A673 (cell line): ENCODE measurements at places on chromosomes 12 and 14. TPM values are rescaled to one million over a fixed set of nuclear protein-coding genes. Genes with fewer than 3 reads are reported as not detected.

DNA sequence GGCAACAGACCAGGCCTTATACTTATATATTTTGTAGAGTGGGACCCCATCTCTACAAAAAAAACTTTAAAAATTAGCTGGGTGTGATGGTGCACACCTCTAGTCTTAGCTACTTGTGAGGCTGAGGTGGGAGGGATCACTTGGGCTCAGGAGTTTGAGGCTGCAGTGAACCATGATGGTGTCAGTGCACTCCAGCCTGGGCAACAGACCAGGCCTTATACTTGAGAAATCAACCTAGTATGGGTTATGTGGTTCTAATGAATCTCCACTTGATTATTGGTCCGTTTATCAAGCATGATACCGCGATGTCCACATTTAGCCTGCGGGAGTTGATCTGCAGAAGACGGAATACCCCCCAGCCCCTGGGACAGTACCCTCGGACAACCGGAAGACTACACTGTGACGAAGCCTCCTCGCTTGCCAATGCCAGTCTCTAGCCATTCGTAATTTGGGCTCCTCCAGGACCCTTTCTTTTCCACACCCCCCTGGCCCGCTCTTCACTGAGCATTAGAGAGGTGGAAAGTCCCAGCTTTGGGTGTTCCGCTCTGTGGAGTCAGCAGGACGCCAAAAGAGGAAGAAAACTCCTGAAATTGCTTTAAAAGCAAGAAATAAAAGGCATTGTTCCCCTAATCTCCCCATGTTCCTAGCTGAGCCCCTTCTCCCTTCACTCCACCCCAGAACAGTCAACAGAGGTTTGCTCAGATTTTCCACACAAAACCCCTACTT is 19.4 kb downstream of the LTBP2 start:
- no peaks in the 10 kb centered on the region for H3K27me3 ChIP-seq
- H3K36me3 ChIP-seq, result no peaks in the 10 kb centered on the region
- no peak overlapping the region for H3K4me3 ChIP-seq
- H3K27ac ChIP-seq, result no peak overlapping the region

The TNFRSF1A gene
- total RNA-seq, result 82.6 and 91.5 TPM in 2 replicates

DNA sequence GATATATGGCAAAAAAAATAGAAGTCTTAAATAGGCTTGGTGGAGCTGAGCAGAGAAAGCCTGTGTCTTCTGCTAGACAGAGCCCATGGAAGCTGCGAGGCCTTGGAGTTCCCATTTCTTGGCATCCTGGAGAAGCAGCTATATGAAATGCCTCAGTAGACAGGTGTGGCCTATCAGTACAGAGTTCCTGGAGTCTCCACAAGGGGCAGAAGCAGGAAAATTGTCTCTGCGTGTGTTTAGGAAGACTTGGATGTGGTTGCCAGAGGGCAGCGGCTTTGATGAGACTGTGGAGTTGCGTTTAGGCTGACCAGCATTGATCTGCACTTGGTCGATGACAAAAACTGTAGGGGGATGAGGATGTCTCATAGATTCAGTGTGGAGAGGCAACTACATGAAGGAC is 334.5 kb upstream of the SEL1L start:
- no peak overlapping the region for H3K4me3 ChIP-seq
- H3K27me3 ChIP-seq, result no peaks in the 10 kb centered on the region
- no peaks in the 10 kb centered on the region for H3K36me3 ChIP-seq
- H3K27ac ChIP-seq, result no peak overlapping the region
- no peaks in the 10 kb centered on the region for H3K4me1 ChIP-seq
- no peak for DNase-seq

The EIF2S1 gene
- 236 and 302 TPM in 2 replicates for total RNA-seq

DNA sequence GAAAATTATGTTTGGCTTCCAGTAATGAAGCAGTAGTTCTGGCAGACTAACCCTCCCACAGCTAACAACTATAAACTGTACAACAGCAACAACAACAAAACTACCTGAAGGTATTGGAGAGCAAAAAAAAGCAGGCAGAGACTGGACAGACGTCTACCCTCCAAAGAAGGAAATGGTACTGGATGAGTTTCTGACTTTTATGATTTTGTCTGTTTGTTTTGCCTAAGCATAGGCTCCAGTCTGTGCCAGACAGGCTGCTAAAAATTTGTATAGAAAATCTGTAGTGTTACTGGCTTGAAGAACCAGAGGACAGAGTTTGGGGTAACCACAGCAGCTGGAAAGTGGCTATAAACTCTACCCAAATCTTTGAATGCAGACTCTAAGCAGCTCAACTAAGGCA is 131.3 kb downstream of the SLC25A47 start:
- H3K27ac ChIP-seq, result no peak overlapping the region
- H3K4me1 ChIP-seq, result no peaks in the 10 kb centered on the region
- H3K4me3 ChIP-seq, result no peak overlapping the region
- DNase-seq, result no peak
- H3K27me3 ChIP-seq, result no peaks in the 10 kb centered on the region

The EXOC3L4 gene
- not detected in 2 replicates for total RNA-seq

DNA sequence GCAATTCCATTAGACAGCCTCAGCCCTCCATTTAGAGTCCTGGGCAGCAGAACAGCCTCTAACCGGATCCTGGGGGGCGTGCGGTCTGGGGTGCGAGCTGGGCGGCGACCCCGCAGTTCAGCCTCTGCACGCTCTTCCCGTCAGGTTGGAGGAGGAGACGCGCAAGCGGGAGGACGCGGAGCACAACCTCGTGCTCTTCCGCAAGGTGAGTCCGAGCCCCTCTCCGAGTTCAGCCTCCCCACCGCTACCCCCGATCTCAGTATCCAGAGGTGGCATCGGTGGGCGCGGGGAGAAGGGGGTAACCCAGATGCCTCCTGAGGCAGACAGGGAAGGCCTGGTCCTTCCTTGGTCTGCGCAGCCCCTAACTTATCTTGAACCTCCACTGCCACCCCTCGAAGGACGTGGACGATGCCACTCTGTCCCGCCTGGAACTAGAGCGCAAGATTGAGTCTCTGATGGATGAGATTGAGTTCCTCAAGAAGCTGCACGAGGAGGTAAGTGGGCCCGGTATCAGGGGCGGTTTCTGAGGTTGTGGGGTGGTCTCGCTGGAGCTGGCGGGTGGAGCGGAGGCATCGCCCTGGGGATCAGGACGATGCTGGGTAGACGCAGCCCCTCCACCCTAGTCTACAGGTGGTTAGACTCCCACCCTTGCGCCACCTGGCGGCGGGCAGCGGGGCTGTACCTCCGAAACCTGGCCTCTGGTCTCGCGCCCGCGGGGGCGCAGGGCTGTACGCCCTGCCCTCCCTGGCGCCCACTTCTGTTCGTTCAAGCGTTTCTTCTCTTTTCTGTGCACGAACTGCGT is 1.3 kb downstream of the PRPH start:
- no peak overlapping the region for H3K4me3 ChIP-seq
- H3K4me1 ChIP-seq, result peaks cover 17% of the 10 kb centered on the region
- no peaks in the 10 kb centered on the region for H3K27me3 ChIP-seq
- H3K27ac ChIP-seq, result no peak overlapping the region

The GLIPR1L1 gene
- total RNA-seq, result not detected in 2 replicates

GRCh38 chr12:55448825-55449224 is 4.9 kb downstream of the OR6C2 start:
- no peak overlapping the region for H3K27ac ChIP-seq
- no peak for DNase-seq
- no peaks in the 10 kb centered on the region for H3K36me3 ChIP-seq
- no peak overlapping the region for H3K4me3 ChIP-seq
- H3K4me1 ChIP-seq, result no peaks in the 10 kb centered on the region
- peaks cover 61% of the 10 kb centered on the region for H3K27me3 ChIP-seq

- H3K36me3 ChIP-seq, result no peaks in the 10 kb centered on the region
- H3K4me3 ChIP-seq, result no peak overlapping the region
- DNase-seq, result no peak
- no peaks in the 10 kb centered on the region for H3K4me1 ChIP-seq
Observed at GRCh38 chr14:89638891-89639290, 221.9 kb upstream of the FOXN3 start.

The RNF212B gene
- not detected in 2 replicates for total RNA-seq

The APEX1 gene
- total RNA-seq, result 277 and 299 TPM in 2 replicates

- H3K27ac ChIP-seq, result no peak overlapping the region
- H3K4me3 ChIP-seq, result no peak overlapping the region
- H3K27me3 ChIP-seq, result no peaks in the 10 kb centered on the region
- DNase-seq, result no peak
- H3K4me1 ChIP-seq, result no peaks in the 10 kb centered on the region
Observed at GRCh38 chr12:47155457-47156166, 75.9 kb upstream of the AMIGO2 start.

DNA sequence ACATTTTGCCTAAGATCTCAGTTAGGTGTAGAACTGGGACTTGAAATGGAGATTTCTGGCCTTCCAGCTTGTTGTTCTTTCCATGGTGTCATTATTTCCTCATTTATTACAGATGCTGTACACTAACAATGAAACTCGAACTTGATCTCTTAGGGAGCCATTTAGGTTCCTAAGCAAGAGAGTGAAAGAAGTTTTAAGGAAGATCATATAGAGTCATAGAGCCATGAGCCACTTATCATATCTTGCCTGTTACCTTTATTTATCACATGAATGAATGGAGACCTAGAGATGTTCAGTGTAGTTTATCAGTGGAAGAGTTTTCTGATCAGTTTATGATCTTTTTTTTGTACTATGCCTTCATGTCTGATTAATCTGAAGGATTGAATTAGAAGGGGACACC is 9.9 kb downstream of the HELB start:
- no peak overlapping the region for H3K27ac ChIP-seq
- no peaks in the 10 kb centered on the region for H3K4me1 ChIP-seq
- DNase-seq, result no peak
- H3K27me3 ChIP-seq, result no peaks in the 10 kb centered on the region
- H3K36me3 ChIP-seq, result no peaks in the 10 kb centered on the region

The SRRM4 gene
- total RNA-seq, result not detected in 2 replicates

The MEG3 gene
- total RNA-seq, result 51.0 and 58.7 TPM in 2 replicates

GRCh38 chr12:30967026-30967425 is 40.5 kb downstream of the TSPAN11 start:
- no peak overlapping the region for H3K4me3 ChIP-seq
- no peaks in the 10 kb centered on the region for H3K36me3 ChIP-seq
- H3K27me3 ChIP-seq, result no peaks in the 10 kb centered on the region
- DNase-seq, result no peak
- H3K4me1 ChIP-seq, result peaks cover 14% of the 10 kb centered on the region

GRCh38 chr12:68871921-68872320 is 61.0 kb downstream of the CPM start:
- H3K4me1 ChIP-seq, result peaks cover 6% of the 10 kb centered on the region
- no peaks in the 10 kb centered on the region for H3K36me3 ChIP-seq
- no peak overlapping the region for H3K4me3 ChIP-seq
- H3K27me3 ChIP-seq, result no peaks in the 10 kb centered on the region

- no peak overlapping the region for H3K27ac ChIP-seq
- H3K27me3 ChIP-seq, result peaks cover 7% of the 10 kb centered on the region
- DNase-seq, result peak; percentile 50
- no peaks in the 10 kb centered on the region for H3K36me3 ChIP-seq
- no peaks in the 10 kb centered on the region for H3K4me1 ChIP-seq
- H3K4me3 ChIP-seq, result no peak overlapping the region
Observed at GRCh38 chr14:78848234-78848820, 678.2 kb downstream of the NRXN3 start.

The DUSP6 gene
- 207 and 226 TPM in 2 replicates for total RNA-seq

DNA sequence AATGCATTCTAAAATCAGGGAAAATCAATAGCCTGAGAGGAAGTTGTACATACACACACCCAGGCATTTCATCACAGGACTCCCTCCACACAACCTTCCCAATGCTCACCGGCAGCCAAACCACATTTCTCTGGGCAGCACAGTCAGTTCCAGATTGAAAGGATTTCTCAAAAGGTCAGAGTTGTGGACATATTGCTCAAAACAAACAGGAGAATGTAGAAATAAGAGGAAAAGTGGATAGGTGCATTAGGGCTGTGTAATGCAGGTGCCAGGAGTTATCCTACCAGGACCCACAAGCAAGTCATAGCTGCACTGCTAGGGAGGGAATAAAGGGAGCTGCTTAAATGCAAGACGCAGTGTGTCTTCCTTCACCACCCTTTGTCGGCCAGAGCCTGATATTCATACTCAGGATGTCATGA is 62.9 kb downstream of the GCH1 start:
- H3K4me3 ChIP-seq, result no peak overlapping the region
- no peaks in the 10 kb centered on the region for H3K27me3 ChIP-seq
- no peaks in the 10 kb centered on the region for H3K36me3 ChIP-seq
- no peak overlapping the region for H3K27ac ChIP-seq
- DNase-seq, result no peak
- no peaks in the 10 kb centered on the region for H3K4me1 ChIP-seq

DNA sequence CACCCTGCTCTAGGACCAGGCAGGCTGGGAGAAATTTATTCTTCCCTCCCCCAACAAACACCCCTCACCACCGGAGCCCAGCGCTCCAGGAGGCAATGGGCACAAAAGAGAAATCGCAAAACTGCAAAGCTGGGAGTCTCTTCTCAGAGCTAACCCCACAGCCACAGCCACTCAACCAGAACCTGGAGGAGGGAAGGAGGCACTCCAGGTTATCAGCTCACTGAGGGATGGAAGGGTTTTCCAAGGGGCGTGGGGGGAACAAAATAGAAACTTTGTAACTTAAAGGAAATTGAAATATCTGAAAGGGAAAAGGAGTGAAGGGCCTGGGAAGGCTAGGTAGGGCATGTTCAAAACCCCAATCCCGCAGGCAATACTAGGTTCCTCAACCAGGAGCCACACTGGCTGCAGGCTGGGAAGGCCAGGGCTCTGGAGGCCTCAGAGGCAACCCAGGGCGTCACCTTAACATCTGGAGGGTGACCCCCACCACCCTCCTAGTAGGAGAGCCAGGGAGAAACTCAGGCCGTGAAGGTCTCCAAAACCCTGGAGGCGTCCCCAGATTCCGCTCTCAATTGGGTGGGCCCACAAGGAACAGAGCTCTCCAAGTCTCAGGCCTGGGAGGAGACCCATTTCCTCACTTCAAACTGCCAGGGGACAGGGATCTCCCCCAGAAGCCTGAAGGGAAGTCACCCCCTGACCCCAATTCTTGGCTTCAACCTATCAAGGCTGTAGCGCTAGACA is 3.2 kb downstream of the KDM2B start:
- peak; percentile 33 for DNase-seq
- H3K27ac ChIP-seq, result peak overlapping the region; percentile 88
- H3K27me3 ChIP-seq, result no peaks in the 10 kb centered on the region
- peaks cover 42% of the 10 kb centered on the region for H3K4me1 ChIP-seq
- peak overlapping the region; percentile 80 for H3K4me3 ChIP-seq
- H3K36me3 ChIP-seq, result peaks cover 22% of the 10 kb centered on the region

- DNase-seq, result no peak
- H3K4me1 ChIP-seq, result no peaks in the 10 kb centered on the region
- no peaks in the 10 kb centered on the region for H3K27me3 ChIP-seq
Observed at GRCh38 chr12:112967858-112968257, 10.5 kb upstream of the OAS2 start.

GRCh38 chr12:46557539-46558373 is 185.2 kb upstream of the SLC38A2 start:
- DNase-seq, result peak; percentile 42
- peaks cover 73% of the 10 kb centered on the region for H3K4me1 ChIP-seq
- no peaks in the 10 kb centered on the region for H3K27me3 ChIP-seq
- peak overlapping the region; percentile 69 for H3K27ac ChIP-seq
- H3K36me3 ChIP-seq, result no peaks in the 10 kb centered on the region

DNA sequence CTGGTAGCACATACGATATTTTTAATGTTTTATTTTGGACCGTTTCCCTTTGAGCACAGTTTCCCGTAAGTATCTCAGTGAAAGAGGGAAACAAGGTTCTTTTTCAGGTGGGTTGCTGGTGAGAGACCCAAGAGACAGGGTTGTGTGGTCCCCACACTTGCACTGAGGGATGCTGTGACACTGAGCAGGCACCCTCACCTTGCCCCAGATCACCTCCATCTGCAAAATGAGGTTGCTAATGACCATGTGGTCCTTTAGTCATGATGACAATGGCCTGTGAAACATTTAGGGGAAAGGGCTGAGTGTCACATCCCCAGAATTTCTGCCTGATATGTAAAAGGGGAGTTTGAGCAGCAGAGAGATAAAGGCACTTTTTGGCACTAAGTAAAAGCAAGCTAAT is 4.3 kb downstream of the CCND2 start:
- peaks cover 48% of the 10 kb centered on the region for H3K27me3 ChIP-seq
- no peak for DNase-seq
- no peak overlapping the region for H3K27ac ChIP-seq
- H3K4me3 ChIP-seq, result no peak overlapping the region
- no peaks in the 10 kb centered on the region for H3K36me3 ChIP-seq
- H3K4me1 ChIP-seq, result peaks cover 12% of the 10 kb centered on the region
